Midbrain (tissue), 1 donor: ENCODE measurements at places on chromosomes 1 and 21.

GRCh38 chr1:20697563-20697962 lies 20.2 kb downstream of the KIF17 start:
- no peak for DNase-seq

DNA sequence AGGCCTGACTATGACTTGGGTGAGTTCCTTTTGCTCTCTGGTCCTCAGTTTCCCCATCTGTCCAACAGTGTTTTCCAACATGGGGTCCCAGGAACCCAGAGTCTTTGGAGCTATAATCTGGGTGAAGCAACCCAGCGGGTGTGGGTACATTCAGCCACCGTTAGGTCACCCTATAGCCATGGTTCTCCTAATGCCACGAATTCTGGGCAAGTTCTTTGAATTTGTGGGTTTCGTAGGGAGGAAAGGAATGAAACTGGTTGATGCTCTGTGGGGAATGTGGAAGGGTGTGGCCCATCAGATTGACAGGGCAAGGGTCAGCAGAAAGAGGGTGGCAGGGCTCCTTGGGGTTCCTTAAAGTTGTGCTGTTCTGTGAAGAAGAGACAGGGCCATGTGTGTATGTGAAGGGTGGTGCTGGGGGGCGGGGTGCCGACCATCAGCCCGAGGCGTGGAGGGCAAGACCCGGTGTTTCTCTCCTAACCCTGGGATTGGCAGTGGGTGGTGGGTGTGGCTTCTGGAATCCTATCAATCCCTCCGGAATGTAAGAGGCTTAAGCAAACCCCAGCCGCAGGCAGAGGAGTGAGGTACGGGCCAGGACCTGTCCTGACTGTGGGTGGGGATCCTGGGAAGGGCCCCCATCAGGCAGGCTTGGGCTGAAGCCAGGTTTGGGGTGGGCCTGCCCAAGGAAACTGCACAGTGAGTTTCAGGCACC lies 35.5 kb upstream of the ZNF362 start:
- no peak for DNase-seq

- peak; percentile 92 for DNase-seq
Measured at GRCh38 chr1:160068225-160068624, 1.7 kb downstream of the KCNJ10 start.

DNA sequence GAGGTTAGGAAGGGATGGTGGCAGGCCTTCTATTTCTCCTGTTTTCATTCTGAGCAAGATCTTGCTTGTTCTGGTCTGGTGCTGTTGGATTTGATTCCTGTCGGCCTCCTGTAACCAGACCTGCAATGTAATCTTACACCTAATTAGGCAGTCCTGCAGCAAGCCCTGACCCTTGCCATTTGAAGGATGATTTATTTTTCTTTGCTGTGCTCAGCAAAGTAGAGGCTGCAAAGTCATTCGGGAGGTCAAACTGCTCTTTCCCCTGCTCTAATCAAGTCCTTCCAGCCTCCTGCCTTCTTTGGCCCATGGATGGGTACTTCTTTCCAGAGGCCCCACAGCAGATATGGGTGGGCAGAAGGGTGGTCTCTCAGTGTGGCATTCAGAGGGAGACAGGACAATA lies 417.7 kb upstream of the USP24 start:
- DNase-seq = no peak

- DNase-seq = peak; percentile 30
Measured at GRCh38 chr1:9294910-9295636, 2.4 kb downstream of the SPSB1 start.

DNA sequence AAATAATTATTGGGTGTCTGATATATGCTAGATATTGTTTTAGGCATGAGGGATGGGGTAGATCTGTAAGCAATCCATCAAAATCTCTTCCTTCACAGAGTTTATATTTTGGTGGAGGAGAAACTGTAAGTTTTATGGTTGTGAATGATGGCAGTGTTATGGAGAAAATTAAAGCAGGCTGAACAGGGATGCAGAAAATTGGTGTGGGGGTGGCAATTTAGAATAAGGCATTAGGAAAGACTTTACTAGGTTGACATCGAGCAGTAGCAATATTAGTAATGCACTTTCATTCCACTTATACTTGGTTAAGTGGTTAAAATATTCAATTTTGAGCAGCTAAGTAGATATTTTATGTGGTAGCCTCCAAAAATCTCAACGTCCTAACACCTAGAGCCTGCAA lies 261.1 kb upstream of the SNX7 start:
- no peak for DNase-seq

DNA sequence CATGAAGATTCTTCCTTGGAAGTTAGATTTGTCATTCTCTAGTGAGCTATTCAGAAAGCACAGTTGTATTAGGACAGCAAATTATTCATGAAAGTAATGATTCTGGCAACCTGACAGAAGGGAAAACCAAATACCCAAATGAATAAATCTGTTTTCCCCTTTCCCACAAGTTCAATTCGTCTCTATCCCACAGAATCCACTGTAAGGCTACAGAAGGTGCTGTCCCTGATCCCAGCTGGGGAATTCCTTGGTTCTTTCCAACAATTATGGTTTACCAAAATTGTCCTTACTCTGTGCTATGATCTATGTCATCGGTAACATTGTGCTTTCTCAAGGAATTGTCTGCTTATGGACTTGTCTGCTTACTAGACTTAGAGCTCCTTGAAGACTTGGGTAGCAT lies 104.2 kb downstream of the FASLG start:
- DNase-seq = no peak

GRCh38 chr1:235960809-235961208 lies 94.1 kb upstream of the LYST start:
- DNase-seq = no peak

GRCh38 chr1:7770997-7771822 lies at the start of gene VAMP3:
VAMP3 (plus strand) TSS chr1:7771296; CDS start chr1:7771384, 88 bp downstream.
- peak; percentile 87 for DNase-seq

DNA sequence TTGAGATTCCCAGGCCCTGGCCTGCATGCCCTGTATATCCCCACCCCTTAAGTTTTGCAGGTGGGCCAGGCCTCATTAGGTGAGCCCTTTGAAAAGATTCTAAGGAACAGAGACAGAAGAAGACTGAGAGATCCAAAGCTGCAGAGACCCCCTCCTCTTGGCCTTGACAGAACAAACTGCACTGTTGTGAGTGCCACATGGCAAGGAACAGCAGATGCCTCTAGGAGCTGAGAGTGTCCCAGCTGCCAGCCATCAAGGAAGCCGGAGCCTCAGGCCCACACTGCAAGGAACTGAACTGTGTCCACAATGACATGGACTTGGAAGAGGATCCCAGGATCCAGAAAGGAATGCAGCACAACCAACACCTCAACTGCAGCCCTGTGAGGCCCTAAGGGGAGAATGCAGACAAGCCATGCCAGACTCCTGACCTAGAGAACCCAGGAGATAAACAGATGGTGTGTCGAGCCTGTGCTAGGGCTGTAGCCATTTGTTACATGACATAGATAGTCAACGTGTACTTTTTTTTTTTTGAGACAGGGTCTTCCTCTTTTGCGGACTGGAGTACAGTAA lies 182.7 kb downstream of the AJAP1 start:
- no peak for DNase-seq

GRCh38 chr1:170214117-170215032 lies 68.6 kb downstream of the NTMT2 start:
- no peak for DNase-seq

DNA sequence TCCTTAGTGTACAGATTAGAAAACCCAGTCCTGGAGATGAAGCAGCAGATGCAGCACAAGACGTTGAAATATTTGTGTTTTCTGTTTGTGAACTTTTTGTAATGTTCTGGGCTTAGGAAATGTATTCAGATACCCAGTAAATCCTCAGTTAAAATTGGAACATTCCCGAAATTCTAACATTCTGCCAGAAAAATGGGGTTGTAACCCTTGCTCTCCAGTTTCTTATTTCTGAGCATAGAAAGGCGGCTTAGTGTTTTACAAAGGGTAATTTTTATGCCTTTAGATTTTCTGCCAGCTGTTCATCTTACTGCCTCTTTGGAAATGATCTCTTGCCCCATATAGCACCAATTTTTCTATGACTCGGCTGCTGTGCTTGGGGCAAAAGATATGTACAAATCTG lies 20.6 kb downstream of the DDI2 start:
- DNase-seq = no peak

DNA sequence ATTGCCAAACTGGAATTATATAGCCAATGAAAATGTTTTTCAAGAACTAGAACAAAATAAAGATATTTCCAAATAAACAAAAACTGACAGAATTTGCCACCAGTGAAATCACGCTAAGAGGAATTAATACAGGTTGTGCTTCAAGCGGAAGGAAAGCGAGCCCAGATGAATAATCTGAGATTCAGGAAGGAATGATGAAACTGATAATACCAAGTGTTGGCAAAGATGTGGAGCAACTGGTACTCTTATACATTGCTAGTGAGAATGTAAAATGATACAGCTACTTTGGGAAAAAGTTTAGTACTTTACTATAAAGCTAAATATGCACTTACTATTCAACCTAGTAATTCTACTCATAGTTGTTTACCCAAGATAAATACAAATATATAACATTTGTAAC lies 30.8 kb upstream of the GUCA2B start:
- DNase-seq = no peak

DNA sequence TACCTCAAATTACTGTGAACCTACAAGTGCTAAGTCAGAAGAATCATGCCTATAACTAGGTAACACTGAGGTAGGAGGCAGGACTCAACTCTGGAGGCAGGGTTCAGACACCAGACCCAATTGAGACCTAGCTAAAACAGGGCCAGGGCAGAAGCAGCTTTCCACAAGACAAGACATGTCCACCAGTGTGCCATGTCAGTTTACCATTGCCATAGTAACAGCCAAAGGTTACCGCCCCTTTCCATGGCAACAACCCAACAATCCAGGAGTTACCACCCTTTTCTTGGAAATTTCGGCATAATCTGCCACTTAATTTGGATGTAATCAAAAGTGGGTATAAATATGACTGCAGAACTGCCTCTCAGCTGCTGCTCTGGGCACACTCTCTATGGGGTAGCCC lies 432.3 kb downstream of the DPYD start:
- DNase-seq = no peak

DNA sequence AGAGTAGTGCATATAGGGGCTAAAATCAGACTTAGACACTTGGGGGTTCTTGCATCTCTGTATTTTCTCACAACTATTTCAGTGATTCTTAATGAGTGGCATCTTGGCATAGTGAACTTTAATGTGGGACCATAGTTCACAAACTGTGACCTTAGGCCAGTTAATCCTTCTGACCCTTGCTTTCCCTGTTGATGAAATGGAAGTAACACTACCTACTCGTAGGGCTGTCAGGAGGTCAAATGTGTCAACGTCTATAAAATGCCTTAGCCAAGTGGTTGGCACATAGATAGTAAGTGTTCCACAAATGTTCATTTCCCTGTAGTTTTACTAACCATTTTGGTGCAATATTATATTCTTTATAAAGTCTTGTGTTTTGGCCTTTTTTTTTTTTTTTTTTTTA lies 49.4 kb downstream of the DYRK1A start:
- no peak for DNase-seq

DNA sequence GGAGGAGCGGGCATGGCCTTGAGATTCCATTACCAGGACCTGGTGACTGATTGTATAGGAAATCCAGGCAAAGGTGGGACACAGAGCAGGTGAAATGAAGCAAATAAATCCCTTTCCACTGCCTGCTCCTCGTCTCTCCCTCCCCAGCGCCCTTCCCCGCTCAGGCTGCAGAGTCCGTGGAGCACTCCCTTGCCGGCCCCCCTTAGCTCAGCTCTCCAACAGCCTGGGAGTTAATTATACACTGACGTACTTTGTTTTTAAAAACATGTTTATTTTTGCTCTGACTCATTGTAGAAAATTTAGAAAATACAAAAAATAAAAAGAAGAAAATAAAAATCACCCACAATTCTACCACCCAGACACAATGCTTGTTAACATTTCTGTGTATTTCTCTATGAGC lies 61.7 kb downstream of the LGR6 start:
- DNase-seq = no peak

DNA sequence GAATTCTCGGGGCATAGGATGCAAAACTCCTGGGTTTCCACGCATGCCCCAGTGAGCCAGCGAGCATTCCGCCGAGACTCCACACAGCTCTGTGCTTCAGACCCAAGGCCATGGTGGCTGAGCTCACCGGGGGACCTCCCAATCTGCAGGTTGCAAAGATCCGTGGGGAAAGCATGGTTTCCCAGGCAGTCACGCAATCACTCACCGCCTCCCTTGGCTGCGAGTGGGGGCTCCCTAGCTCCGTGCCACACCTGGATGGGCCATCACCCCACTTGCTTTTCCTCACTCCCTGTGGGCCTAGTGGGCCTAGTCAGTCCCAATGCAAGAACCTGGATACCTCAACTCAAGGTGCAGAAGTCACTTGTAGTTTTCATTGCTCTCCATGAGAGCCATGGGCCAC lies 37.0 kb upstream of the SAMD11 start:
- no peak for DNase-seq

DNA sequence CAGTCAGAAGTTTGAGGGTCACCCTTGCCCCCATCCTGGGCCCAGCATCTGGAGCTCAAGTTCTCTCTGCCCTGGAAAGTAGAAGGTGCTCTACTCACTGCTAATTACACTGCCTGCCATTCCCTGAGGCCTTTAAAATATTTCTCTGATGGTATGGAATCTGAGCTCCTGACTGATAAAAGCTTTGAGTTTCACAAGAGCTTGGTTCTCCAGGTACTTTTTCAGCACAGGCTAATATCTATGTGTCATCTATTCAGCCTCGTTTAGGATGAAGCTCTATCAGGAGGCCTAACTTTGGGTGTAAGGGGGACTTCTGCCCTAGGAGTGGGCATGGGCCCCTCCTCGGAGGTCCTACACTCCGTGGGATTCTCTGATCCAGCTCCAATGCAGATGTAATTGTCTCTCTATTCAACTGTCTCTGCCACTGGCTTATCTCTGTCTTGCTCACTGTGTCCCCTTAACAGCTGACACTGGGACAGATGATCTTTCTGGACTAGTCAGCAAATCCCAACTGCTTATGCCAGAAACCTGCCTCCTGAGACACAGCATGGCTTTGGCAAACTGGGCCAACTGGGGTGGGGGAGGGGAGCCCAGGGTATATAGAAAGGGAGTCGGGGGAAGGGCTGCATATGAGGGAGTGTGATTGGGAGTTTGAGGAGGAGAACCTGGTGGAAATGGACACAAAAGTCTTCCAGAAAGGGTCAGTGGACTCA lies 104.2 kb upstream of the GADD45A start:
- DNase-seq = no peak
